Activated effector memory CD4-positive, alpha-beta T cell treated with Interleukin-2 at 50 U/mL for 16 hours (primary cell): ENCODE measurements at places on chromosomes 5 and 9.

DNA sequence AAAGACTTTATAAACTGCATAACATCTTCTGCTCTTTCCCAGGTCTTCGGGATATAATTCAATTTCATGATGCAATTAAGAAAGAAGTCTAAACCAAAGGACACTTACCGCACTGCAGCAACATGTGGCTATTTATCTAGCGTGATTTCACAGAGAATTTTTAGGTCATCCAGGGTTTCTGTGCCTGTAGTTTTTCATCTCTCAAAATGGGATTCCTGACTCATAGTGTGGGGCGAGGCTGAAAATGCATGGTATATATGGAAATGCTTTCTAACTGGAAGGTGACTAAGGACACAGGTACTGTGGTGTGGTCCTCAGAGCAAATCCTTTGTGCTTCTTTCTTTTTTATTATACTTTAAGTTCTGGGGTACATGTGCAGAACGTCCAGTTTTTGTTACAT is 557.7 kb upstream of the KLF4 start:
- no peak for DNase-seq

- DNase-seq: no peak
Measured at GRCh38 chr5:55227664-55228430, 732 bp upstream of the MCIDAS start.

- DNase-seq: no peak
Measured at GRCh38 chr9:4879115-4879558, 86.4 kb downstream of the RCL1 start.

DNA sequence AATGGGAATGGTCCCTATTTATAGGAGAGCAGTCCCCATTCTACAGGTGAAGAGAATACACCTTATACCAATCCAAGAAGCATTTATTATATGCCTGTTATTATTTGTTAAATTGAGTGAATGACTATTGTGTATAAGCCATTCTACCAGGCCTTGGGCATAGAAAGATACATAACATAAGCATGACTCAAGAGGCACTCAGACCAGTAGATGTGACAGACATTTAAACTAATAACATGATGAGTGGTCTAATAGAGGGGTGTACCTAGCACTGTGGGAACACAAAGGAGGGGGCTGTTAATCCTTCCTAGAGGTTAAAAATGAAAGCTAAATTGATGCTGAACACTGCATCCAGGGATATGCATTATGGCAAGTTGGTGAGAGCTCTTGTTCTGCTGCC is 145.0 kb upstream of the TNC start:
- DNase-seq: no peak

DNA sequence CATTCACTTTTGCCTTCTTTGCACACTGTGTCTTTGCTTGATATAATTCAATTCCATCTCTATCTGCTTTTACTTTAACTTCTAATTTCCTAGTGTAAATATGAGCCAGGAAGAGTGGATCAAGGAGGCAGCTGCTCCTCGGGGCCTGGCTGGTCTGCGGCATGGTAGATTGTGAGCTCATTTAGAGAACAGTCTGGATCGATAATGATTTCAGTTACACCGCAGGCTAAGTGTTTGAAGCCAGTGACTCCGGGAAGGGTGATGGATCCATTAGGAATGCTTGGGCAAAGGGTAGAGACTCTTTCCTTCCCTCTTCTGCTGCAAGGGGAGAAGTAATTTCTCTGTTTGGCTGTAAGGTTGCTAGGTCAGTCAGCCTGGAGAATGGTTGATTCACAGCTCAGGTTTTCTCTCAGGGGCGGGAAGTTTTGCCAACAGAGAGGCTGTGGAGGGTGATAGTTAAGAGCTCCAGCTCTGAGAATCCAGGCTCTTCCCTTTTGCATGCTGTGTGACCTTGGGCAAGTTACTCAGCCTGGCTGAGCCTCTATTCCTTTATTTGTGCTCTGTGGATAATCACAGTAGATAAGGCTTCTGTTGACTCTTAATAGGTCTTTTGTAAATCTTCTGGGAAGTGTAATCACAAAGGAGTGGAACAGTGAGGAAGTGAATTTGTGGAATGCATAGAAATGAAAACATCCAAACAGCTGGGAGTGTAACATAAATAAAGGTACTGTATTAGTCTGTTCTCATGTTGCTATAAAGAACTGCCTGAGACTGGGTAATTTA is 99.1 kb downstream of the PTTG1 start:
- no peak for DNase-seq

- DNase-seq: no peak
Measured at GRCh38 chr9:98158071-98158831, 34.2 kb downstream of the CORO2A start.

- DNase-seq: no peak
Measured at GRCh38 chr9:27799326-27799725, 226.0 kb upstream of the C9orf72 start.

- no peak for DNase-seq
Measured at GRCh38 chr5:178627259-178627598, 379 bp upstream of the CLK4 start.

GRCh38 chr9:37528652-37529471 is 43.1 kb downstream of the POLR1E start:
- DNase-seq: peak; percentile 70

GRCh38 chr5:50863534-50864170 is 197.2 kb downstream of the PARP8 start:
- DNase-seq: no peak

DNA sequence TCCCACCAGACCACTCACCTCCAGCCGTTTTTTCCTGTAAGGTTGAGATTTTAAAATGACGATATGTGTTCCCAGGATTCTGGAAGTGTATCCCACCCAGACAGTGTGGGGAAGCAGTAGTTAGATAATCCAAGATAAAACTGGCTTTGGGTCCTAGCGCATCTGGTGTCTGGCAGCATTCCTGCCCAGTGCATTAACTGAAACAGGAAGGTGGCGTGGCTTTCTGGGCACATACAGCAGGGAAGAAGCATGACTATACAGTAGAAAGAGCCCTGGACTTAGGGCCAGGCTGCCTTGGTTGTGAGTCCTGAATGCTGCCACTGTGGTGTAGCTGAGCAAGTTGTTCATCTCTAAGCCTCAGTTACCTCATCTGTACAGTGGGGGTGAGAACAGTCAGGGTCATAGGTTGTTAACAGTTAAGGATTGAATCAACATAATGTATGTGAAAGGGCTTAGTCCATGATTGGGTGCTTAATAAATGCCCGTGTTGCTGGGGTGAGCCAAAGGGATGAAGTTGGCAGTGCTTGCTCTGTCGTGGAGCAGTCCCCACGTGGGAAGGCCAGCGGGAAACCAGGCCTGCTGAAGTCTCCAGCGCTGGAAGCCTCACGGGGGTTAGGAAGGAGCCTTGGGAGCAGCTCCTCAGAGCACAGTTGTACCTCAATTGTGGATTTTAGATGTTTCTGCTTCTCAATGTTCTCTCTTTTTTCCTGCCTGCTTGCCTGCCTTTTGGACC is 18.0 kb downstream of the CLTA start:
- DNase-seq: no peak

DNA sequence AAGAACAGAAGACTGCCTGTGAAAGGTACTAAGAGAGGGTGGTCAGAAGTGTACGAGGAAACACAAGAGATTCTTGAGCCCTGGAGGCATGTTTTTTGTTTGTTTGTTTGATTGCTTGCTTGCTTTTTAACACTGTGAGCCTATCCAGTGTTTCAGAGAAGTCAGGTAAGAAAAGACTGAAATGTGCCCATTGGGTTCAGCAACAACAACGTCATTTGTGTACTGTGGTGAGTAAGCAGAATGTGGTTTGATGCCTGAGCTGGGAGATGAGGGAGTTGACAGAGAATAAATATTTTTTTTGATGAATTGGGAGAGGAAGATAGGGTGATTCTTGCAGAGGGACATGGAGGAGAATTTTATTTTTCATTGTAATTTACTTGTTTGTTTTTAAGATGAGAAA is 73.1 kb downstream of the RPS23 start:
- no peak for DNase-seq

- no peak for DNase-seq
Measured at GRCh38 chr9:126081746-126082145, 244.9 kb upstream of the MVB12B start.

DNA sequence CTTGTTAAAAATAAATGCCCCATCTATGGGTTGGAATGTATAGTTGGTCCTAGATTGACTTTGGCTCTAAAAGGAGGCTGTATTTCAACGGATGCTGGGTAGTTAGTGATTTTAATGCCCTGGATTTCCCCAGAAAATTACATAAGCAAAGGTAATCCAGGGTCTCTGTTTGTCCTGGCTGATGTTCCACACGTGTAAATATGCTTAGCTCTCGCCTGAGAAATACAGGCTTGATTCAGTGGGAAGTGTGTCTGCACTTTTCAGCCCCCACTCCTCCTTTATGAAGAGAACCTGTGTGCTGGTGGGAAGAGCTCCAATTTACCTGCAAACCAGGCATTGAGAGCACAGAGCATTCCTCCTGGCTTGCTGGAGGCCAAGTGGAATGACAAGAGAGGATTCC is 294.6 kb upstream of the CLINT1 start:
- no peak for DNase-seq

DNA sequence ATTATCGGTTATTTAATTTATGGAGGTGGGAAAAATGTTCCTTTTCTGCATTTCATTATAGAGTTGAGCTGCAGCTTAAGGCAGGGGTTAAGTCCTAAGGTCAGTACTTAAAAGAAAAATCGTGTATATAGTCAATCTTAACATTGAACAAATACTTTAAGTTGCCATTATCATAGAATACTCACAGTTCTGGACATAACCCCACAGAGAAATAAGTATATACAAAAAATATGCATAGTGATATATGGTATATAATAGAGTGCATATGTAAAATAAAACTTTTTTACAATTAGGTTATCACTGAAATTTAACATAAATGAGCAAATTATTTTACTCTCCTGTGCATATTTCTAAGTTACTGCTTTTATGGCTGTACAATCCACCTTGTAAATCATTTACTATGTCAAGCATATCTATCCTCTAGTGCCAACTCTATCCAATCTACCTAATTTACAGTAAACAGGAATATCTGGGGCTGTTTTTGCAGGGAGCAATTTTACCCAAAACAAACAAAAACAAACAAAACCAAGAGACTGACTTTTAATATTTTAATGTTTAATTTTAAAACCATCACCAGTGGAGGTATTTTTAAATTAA is 28.8 kb downstream of the TTC39B start:
- no peak for DNase-seq
